ENCODE measurements at places on chromosomes 7 and 10.

DNA sequence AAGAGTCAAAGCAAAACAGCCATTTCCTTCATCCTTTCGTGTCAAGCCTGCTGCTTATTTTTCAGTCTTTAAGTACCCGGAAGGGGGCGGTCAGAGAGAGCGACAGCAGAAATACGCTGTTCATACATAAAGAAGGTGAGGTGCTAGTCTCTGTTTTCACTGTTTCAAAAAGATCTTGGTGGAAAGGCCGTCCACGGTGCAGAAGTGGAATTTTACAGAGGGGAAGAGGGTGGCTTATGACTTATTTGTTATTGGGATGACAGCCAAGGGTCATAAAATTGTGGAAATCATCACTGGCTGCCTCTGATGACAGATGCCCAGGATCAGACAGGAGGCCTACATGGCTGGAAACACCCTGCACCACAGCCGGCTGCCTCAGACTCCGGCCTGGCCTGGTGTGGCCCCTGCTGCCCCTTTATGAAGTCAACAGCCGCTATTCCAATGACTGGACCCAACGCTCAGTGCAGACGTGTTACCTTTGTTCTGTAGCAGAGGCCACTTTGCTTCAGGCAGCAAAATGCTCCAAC, 57.0 kb downstream of the HIPK2 start:
- peak; percentile 14 for DNase-seq

GRCh38 chr10:109912335-109913281, 10.7 kb downstream of the XPNPEP1 start:
- DNase-seq, result no peak

DNA sequence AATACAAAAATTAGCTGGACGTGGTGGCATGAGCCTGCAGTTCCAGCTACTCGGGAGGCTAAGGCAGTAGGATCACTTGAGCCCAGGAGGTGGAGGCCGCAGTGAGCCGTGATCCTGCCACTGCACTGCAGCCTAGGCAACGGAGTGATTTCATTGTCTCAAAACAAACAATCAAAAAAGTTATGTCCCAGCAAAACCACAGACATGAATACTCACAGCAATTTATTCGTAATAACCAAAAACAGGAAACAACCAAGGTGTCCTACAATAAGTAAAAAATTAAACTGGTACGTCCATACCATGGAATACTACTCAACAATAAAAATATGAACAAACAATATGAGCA, 11.6 kb upstream of the CYTH3 start:
- DNase-seq, result peak; percentile 5

DNA sequence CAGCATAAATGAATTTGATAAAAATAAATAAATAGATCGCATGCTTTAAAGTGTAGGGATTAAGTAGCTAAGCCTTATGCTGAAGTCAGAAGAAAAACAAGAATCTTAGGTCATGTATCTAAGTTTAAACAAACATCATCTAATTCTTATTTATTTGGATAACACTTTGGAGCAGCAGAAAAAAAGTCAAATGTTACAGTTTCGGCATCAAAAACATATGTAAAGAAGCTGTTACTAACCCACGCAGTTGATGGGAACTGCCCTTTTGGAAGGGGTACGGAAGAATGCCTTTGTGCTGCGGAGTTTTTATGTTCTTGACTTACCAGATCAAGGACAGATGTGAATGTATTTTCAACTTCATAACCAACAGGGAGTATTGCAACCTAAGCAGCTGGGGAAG, 37.3 kb upstream of the HABP2 start:
- DNase-seq, result no peak

- no peak for DNase-seq
These were observed 124.5 kb downstream of the SLC16A9 start for GRCh38 chr10:59585046-59585700.

DNA sequence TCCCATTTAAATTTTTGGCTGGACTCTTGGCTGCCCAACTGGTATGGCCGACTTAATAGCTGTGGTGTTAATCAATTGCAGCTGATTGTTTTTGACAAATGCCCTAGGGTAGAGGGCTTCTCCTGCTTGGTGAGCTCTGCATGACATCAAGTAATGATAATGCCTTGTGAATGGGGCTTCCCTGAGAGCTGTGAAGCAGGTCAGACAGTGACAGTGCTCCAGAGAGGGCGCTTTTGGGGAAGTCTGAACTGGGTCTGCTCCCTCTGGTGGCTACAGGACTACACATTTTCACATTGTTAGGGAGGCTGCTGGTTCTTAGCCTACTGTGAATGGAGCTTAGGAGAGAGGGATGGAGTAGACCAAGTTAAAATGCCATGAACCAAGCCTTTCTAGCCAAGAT, 98.8 kb downstream of the SDK1 start:
- DNase-seq, result no peak

DNA sequence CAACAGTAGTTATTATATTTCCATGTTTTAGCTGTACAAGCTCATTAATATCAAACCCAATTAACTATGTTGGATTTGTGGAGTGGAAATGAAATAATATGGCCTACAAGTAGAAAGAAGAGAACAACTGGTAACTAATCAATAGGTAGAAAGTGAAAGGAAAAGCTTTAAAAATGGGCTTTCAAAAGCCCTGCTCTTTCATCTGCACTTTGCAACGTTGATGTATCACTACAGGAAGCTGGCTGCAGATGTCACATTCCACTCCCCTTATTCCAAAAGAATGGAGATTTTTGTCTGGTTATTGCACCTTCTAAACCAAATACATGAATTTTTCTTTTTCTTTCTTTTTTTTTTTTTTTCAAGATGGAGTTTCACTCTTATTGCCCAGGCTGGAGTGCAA, 11.7 kb upstream of the MKI67 start:
- no peak for DNase-seq

DNA sequence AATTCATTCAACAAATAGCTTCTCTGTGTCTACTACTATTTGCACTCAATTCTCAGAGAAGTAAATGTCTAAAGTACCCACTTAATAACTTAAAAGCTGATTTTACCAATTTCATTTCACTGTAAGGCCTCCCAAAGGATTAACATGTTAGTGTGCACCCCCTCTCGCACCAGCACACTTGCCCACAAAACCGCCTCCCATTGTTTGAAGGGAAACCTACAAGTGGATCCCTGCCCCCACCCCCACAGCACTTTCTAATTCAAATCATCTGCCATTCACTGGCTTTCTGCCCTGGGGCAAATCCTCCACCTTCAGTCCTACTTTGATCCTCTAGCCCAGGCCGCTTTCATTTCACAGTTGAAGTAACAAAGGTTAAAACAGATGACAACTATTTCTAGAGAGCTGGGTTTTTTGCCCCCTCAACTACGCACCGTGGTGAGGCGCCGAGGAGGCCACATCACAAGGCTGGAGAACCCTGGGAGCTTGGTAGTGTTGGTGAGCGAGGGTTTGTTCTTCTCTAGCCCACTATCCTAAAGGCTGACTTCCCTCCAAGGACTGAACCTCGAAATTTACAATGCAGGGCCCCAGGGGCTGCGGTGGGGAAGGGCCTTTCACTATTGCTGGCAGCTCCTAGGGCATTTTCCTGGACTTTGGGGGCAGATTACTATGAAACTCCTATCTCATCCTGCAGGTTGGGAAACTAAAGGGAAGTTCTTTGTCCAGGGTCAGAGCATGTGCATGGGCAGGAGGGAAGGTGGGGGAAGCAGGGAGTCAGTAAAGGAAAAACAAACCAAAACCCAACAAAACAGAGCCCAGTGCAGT, 517.4 kb upstream of the ZMIZ1 start:
- DNase-seq, result no peak

DNA sequence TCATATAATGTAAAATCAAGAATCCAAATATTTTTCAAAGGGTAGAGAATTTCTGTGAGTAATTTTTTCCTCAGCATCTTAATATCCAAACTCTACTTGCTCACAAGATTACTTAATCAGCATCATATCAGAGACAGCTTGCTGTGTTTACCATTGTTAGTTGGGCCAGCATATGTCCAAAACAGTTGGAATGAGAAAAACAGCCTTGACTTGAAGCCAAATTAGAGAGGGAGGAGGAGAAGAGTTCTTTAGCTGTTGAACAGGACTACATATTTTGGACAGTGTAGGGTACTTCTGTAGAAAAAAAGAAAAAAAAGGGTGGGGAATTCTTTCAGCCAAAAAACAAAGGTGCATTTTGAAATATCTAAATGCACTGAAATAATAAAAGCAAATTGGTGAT, 69.8 kb downstream of the HDAC9 start:
- no peak for DNase-seq

GRCh38 chr7:141654551-141654950, 47.4 kb downstream of the DENND11 start:
- peak; percentile 77 for DNase-seq

- no peak for DNase-seq
These were observed 424.3 kb downstream of the RPS24 start for GRCh38 chr10:78457804-78458482.

DNA sequence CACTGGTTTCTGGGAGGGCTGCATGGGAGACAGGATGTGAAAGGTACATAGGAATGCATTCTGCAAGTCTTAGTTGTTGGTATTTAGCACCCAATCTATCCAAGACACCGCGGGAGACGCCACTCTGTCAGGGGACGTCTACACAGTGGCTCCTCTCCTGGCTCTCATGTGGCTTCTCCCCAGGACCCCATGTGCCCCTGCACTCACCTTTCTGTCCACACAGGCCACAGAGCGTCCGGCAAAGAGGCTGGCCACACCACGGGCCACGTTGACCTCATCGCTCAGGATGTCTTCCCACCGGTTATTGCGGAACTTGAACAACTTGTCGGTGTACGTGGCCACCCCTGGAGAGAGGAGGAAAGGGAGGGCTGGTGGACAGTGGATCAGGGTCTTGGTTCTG, 73.4 kb downstream of the GOLGA7B start:
- no peak for DNase-seq

DNA sequence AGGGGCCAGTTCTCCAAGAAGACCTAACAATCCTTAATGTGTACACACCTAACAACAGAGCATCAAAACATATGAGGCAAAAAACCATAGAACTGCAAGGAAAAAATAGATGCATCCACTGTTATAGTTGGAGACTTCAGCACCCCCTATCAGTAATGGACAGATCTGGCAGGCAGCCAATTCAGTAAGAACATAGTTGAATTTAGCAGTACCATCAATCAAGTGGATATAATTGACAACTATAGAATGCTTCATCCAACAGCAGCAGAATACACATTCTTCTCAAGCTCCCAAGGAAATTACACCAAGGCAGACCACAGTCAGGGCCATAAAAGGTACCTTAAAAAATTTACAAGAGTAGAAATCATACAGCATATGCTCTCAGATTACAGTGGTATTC, 42.2 kb downstream of the POLL start:
- no peak for DNase-seq

DNA sequence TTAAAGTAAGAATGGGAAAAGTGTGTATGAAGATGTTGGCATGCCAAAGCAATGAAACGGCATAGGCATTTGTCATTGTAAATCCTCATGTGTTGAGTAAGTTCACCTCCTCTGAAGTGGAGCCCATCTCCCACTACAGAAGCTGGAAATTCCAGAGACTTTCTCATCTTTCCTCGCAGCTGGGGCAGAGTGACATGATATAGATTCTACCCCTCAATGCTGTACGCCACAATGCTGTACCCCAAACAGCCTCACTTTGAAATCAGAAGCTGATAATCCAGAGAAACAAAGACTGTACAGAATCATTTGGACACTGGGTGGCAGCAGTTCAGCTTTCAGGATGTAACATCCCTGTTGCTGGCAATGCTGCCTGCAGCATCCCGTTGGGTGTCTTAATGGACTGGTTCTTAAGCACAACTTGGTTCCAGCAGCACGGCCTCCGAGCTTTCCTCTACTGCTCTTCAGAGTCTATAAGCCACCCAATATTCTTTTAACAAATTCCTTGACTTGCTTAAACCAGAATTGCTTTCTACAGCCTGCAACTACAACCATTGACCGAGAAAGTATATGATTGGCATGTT, 18.8 kb downstream of the ZC3HAV1L start:
- peak; percentile 76 for DNase-seq

- no peak for DNase-seq
These were observed 4.5 kb upstream of the CYTH3 start for GRCh38 chr7:6276911-6277408.

- no peak for DNase-seq
These were observed 51.1 kb downstream of the NOD1 start for GRCh38 chr7:30427296-30428070.

Data from CD4-positive, alpha-beta T cell treated with Interleukin-17A for 1 hour (primary cell).